ENCODE measurements at places on chromosomes 1 and 21. TPM values are rescaled to one million over a fixed set of nuclear protein-coding genes. Genes with fewer than 3 reads are reported as not detected.

DNA sequence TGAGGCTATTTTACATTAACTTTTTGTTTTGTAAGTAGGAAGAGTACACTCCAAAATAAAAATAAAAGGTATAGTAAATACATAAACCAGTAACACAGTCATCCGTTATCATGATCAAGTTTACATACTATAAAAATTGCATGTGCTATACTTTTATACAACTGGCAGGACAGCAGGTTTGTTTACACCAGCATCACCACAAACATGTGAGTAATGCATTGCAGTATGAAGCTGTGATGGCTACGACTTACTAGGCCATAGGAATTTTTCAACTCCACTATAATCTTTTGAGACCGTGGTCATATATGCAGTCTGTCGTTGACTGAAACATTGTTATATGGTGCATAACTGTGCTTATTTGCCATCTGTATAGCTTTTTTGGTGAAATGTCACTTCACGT is 106.2 kb downstream of the CENPF start:
- no peak for DNase-seq

GRCh38 chr1:49197081-49197480 is 420.4 kb upstream of the BEND5 start:
- DNase-seq = no peak

Gene SLC6A9
- 38.3 TPM for total RNA-seq

GRCh38 chr1:43836267-43836951 is 97.2 kb upstream of the ARTN start:
- peak; percentile 84 for DNase-seq

DNA sequence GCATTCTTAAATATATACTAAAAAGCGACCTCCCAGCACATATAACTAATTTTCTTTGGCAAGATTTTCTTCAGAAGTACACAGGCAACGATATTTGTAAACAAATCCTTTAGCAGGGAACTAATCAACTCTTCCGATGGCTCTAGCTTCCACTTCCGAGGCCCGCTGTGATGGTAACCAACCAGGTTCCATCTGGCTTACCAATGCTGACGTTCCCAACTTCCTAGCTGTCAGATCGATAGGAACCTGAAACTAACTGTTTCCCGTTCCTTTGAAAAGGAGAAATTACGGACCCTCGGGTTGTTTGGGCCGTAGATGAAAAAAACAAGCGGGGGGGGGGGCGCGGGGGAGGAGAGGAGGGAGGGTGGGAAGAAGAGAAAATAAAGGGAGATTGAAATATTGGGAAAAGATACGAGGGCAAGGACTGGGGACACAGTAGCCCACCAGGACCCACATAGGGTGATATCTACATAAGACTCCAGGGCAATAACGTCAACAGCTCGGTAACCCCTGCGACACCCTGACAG is 513 bp downstream of the GTF2B start:
- DNase-seq = no peak

Gene G0S2
- 7.7 TPM for total RNA-seq

GRCh38 chr1:209756615-209757445 is 977 bp downstream of the TRAF3IP3 start:
- no peak for DNase-seq

DNA sequence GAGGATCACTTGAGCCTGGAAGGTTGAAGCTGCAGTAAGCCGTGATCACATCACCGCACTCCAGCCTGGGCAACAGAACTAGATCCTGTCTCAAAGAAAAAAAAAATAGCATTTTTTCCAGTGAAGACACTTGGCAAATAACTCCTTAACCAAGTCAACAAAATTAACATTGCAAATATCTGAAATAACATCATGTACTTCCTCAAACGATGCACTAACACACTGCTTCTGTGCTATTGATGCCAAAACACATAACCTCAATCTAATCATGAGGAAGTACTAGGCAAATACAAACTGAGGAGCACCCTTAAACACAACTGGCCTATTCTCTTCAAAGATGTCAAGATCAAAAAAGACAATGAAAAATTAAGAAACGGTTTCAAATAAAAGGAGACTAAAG is 32.3 kb downstream of the PABPC4 start:
- no peak for DNase-seq

- no peak for DNase-seq
These were observed 59.4 kb downstream of the C1orf94 start for GRCh38 chr1:34236089-34236488.

DNA sequence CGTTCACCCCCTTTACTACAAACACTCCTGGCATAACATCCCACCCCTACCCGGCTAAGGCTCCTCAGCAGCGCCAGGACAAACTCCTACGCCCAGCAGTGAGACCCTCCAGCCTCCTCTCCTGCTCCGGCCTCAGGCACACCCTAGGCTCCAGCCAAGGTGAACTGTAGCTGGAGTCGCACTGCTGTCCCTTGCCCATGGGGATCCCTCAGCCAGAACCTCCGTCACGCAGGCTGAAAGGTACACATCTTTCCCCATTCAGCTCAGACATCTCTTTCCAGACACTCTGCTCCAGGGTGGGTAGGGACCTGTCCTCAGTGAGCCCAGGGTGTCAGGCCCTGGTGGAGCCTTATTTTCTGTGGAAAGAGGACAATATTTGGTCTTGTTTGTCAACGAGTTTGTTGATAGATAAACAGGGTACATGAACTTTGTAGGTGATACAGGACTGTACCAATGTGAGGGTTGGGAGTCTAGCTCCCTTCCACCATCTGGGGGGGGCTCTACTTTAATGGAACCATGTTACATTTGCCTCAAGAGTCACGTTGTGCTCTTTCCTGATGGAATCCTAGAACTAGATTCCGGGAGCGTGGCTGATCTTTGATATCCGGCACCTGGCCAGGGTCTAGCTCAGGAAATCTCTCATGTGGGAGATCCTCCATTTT is 56.5 kb upstream of the SSBP3 start:
- DNase-seq = no peak

DNA sequence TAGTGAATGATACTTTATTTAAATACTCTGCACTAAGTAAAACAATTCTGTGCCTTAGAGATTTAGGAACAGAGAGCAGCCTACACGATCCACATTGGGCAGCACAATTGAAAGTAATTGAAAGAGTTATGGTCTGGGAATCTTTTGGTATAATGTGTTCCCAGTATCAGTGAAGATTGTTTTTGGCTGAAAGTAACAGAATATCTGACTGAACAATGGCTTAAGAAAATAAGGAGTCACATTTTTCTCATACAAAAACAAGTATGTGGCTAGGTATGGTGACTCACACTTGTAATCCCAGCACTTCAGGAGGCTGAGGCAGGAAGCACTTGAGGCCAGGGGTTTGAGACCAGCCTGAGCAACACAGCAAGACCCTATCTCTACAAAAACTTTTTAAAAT is 306.2 kb downstream of the NFIA start:
- DNase-seq = no peak

DNA sequence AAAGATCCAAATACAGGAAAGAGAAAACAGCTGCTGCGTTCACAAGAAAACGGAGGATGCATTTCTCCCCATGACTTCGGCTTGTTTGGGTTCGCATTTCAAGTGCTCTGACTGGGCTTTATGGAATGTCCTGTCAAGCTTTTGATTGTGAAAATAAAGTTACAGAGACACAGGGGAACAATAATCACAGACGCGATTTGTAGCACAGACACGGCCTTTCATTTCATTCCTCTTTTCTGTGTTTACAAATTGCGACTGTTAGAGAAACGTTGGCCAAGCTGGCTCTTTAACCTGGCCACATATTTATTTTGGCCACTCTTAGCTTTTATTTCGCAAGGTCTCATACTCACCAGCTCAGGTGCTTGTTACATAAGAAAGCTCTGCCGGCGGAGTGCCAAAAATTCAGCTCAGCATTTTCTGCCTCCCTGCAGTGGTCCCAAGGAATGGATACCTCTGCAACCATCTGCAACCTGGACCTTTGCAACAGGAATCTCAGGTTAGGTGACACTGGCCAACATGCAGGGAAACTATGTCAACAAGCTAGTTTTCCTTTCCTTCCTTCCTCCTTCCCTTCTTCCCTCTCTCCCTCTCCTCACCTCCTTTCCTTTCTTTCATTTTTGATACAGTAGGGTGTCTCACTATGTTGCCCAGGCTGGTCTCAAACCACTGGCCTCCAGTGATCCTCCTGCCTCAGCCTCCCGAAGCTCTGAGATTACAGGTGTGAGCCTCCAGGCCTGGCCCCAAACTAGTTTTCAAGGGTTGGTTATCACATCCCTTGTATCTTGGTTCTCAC is 58.2 kb upstream of the SLC45A1 start:
- DNase-seq = peak; percentile 54

DNA sequence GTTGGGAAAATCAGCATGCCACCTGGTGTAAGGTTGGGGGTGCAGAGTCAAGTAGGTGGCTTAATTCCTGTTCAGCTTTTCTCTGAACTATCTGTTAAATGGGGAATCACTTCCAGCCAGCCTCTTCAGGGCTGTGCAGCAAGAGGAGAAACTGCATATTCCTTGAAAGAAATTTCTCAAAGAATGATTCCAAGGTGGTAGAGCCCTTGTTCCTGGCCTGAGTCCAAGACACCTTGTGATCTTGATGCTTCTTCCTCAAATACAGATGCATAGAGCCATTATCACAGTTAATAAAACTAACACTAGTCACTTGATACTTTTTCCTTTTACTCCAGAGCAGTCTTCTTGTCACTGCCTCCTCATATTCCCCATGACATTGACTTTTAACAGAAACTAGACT is 5.2 kb downstream of the TXLNA start:
- no peak for DNase-seq
